ENCODE measurements at places on chromosomes 1 and 21.

DNA sequence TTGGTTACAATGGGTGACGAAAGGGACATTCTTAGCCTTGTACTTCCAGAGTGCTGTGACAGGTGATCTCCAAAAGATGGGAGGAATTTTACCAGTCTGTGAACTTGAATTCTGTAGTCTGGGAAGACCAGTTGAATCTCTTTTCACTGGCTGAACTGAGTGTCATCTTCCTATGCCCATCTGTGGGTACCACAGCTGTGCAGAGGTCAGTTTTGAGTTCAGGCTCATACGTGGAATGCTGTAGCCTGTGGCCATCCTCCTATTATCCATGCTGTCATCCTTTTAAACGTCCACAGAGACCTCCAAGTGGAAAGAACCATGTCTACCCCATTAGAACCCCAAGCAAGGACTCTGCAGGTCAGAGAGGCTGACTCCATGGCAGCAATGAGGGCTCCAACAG lies 32.1 kb downstream of the TMEM51 start:
- DNase-seq = no peak

DNA sequence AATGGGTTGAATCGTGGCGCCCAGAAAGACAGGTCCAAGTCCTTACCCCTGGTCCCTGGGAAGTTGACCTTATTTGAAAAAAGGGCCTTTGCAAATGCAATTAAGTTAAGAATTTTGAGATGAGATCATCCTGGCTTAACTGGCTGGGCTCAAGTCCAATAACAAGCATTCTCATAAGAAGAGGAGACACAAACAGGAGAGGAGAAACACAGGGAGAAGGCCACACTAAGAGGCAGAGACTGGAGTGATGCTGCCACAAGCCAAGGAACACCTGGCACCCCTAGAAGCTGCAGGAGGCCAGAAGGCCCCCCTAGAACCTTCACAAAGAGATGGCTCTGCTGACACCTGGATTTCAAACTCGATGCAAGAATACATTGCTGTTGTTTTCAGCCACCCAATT lies 44.6 kb downstream of the PDPN start:
- DNase-seq = no peak

- DNase-seq = no peak
These were observed 105.0 kb downstream of the LEPR start for GRCh38 chr1:65525266-65526048.

DNA sequence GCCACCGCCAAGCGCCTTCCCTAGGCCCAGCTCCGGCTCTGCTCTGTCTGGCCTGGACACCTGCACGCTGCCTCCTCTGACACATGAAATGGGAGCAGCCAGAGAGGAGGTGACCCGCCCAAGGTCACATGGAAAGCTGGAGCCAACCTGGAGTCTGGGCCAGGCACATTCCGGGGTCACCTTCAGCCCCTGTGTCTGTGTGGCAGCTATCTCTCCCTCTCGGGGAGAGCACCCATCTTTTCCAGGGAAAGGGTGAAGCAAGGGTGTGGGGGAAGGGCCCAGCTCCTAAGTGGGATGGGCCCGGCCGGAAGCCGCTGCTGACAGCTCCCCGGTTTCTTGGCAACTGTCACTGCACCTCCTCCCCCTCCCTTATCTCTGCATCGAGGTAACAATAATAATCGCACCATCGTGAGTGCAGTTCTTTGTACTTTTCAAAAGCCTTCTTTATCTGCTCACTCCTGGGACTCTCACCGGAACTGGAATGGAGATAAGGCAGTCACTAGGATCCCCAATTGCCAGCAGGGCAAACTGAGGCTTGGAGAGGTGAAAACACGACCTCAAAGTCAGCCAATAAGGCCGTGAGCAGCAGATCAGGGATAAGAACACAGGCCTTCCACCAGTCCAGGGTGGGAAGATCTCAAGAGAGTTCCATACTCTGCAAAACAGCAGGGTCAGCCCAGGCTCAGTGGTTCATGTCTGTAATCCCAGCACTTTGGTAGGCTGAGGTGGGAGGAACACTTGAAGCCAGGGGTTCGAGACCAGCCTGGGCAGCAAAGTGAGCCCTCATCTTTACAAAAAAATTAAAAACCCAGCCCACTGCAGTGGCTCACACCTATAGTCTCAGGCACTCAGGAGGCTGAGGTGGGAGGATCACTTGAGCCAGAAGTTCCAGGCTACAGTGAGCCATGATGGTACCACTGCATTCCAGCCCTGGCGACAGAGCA lies 36.9 kb downstream of the RAP1GAP start:
- DNase-seq = no peak

DNA sequence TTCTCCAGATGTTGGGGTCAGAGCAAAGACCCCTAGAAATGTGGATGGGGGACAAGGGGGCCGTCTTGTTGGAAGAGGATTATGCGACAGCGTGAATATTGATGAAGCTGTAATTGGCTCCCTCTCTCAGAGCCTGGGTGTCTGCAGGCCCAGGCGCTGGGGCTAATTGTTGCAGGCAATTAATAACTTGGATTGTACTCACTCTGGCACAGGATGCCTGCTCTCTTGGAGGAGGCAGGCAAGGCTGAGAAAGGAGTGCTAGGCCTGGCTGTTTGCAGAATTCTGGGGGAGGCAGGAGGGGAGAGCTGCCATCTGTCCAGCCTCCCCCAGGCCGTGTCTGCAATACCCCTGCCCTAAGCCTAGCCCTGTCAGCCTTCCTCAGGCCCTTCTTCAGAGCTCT lies 4.1 kb upstream of the DISP3 start:
- no peak for DNase-seq

GRCh38 chr1:154736841-154737240 lies 128.9 kb upstream of the ADAR start:
- no peak for DNase-seq

DNA sequence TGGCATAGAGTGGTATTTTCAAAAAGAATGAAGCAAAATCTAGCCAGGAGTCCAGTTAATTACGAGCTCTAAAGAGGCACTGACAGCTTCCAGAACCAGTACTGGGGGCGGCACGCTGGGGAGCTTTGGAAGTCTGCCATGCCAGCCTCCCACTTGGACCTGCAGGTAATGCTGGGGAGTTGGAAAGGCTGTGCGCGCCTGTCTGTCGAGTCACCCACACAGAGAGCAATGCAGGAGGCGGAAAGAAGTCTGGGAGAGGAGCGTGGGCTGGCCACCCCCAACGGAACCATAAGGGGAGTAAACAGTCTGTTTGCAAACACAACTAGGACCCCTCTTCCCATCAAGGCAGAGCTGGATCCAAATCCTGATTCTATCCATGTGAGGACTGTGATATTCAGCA lies 84.5 kb downstream of the BEND5 start:
- DNase-seq = no peak

DNA sequence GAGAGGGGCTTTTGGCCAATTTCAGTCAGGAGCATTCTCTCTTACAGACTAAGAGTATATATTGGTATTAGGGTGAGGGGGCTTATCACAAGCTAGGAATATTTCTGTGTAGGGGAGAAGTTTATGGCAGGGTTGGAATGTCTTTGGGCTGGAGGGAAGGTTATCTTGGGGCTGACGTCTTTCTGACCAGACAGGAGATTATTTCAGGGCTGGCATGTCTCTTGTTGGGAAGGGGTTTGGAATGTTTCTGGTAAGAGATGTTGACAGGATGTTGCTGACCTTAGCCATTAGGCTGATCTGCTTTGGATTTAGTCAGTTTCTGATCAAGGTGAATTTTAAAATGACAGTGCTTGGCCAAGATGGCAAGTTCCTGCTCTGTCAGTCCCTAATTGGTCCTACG lies 17.8 kb upstream of the HSD3B1 start:
- no peak for DNase-seq

DNA sequence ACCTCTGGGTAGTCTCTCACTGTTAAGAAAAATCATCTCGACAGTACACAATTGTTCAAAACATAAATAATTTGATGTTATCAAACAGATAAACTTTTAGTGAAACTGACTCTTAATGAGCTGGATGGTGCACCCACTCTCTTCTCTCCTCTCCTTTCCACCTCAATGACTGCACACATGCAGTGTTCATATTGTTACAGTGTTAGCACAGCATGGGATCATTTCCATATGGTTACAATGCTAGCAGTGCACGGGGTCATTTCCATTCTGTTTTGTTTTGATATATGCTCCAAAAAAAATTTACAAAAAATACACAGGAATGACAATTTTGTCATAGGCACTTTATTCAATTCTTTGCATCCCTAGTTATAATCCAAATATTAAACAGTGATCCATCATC lies 26.4 kb upstream of the RNF187 start:
- no peak for DNase-seq

DNA sequence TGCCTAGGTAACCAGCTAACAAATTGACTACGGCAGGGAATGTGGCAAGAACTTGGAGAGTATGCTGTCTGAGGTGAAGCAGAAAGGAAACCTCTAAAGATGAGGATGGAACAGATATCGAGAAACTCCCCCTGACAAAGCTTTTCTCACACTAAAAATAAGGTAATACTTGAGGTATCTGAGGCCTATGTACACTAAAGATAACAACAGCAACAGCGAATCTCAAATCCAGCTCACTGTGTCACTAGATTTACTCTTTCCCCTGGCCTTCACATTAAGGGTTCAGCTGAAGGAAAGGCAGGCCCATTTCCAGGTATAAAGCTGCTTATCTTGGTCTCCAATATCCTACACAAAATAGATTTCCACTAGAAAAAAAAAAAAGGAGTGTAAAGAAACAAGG lies 518.0 kb downstream of the KCNT2 start:
- DNase-seq = no peak

DNA sequence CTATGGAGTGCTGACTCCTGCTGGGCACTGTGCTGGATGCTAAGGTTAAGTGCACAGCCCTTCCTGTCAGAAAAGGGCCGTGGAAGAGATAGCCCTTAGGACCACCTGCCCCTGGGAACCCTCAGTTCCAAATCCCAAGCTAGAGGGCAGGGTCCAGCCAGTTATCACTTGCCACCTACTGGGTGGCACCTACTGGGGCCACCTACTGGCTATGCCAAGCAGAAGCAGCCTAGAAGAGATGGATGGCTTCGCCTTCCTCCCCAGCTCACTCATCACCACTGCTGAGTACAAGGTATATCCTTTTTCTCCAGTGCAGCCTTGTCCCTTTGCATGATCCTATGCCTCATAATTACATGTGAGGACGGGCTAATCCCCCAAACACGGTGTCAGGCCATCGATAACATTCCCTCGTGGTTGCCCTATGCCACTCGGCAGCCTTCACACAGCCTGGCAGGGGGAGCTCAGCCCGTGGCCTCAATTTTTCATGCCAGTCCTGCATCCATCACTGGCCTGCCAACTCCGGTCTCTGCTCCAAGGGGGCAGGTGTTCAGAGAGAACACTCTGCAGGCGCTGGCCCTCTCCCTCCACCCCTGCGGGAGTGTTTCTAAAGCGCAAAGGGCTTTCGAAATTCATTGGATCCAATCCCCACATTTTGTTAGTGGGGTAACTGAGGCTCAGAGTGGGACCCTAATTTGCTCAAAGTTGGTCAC lies 49.0 kb downstream of the SYT2 start:
- no peak for DNase-seq

GRCh38 chr1:109466452-109467300 lies at the start of gene SYPL2:
Gene SYPL2 (plus strand): TSS chr1:109466546. CDS start chr1:109466844, 298 bp downstream.
- no peak for DNase-seq

GRCh38 chr1:58908561-58909560 lies 125.0 kb upstream of the JUN start:
- DNase-seq = no peak

GRCh38 chr1:183512450-183512849 lies 40.2 kb downstream of the SMG7 start:
- DNase-seq = no peak

GRCh38 chr1:185325413-185325812 lies 8.4 kb upstream of the IVNS1ABP start:
- DNase-seq = no peak

DNA sequence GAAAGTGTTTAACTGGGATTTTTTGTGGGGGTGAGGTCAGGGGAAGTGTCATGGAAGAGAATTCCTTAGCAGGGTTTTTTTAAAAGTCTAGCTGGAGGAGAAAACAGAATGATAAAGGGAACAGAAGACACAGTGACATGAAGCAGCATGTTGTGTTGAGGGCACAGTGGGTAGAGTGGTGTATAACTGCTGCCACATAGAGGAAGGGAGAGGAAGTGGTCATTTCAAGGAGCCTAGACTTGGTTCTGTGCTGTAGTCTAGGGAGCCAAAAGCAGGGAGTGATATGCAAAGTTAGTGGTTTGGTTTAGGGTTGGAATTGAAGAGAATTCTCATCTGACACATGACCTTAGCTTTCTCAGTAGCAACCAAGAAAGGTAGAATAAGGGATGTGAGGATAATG lies 10.2 kb downstream of the EEIG2 start:
- DNase-seq = no peak

- no peak for DNase-seq
These were observed 85.0 kb upstream of the KCNJ15 start for GRCh38 chr21:38171723-38172344.

- no peak for DNase-seq
These were observed 6.0 kb downstream of the EDARADD start for GRCh38 chr1:236400061-236400603.

- DNase-seq = no peak
These were observed 4.8 kb downstream of the S100A16 start for GRCh38 chr1:153608089-153608682.

GRCh38 chr1:228156515-228156881 lies 6.8 kb downstream of the GJC2 start:
- no peak for DNase-seq

- DNase-seq = no peak
These were observed 213.7 kb downstream of the BRINP2 start for GRCh38 chr1:177384461-177384860.

- DNase-seq = no peak
These were observed 108.7 kb downstream of the USH2A start for GRCh38 chr1:216314379-216315095.

- no peak for DNase-seq
These were observed 4.7 kb downstream of the ELOA start for GRCh38 chr1:23748016-23748415.

DNA sequence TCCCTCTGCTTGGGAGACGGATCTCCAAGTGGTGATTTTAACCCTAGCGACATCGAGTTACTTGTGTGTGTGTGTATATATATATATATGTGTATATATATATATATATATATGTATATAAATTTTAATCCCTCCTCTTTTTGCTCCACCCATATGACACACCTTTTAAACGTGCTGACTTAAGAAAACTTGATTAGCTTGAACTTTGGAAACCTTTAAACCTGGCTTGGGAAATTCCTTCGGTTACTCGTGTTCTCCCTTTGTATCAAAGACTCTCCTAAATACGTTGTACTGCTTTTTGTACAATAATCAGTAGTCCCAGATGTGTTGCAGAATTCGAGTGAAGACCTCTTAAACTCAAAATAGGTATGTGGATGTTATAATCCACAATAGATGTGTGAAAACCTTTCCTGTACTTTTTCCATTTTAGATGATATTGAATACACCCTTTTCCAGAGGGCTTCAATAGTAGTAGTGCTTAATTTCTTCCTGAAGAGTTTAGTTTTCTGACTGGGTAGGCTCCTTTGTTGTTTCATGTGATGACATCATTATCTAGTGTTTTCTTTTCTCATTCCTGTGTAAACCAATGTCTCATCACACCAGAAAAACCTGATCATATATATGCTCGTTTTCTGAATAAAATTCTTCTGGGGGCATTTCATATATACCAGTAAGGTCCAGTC lies 1.4 kb downstream of the RNF11 start:
- no peak for DNase-seq
